Endodermal cell (in vitro differentiated cells): ENCODE measurements at places on chromosomes 11 and 22.

DNA sequence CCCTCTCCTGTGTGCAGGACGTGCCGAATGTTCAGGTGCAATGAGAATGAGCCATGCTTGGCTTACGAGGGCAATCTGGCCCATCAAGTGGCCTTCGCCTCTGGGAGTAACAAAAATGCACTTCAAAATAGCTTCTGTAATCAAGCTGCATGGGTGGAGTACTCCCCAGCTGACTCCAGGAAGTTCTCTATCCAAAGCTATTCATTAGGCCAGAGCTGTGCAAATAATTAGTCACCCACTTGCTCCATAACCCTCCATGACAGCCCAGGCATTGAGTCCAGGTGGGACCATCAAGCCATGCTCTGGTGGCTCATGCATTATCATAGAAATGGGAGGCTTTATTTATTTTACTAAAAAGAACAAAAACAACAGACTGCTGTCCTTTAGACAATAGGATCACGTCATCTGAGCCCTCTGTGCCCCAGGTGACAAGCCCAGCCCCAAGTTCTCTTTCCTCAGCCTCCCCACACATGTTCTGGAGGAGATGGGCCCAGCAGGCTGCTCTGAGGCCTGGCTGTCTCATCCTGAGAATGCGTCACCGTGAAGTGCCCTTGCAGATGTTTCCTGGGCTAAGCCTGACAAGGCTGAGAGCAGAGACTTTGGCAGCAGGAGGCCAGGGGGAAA, 244.7 kb downstream of the ETS1 start:
- peak; percentile 73 for DNase-seq

DNA sequence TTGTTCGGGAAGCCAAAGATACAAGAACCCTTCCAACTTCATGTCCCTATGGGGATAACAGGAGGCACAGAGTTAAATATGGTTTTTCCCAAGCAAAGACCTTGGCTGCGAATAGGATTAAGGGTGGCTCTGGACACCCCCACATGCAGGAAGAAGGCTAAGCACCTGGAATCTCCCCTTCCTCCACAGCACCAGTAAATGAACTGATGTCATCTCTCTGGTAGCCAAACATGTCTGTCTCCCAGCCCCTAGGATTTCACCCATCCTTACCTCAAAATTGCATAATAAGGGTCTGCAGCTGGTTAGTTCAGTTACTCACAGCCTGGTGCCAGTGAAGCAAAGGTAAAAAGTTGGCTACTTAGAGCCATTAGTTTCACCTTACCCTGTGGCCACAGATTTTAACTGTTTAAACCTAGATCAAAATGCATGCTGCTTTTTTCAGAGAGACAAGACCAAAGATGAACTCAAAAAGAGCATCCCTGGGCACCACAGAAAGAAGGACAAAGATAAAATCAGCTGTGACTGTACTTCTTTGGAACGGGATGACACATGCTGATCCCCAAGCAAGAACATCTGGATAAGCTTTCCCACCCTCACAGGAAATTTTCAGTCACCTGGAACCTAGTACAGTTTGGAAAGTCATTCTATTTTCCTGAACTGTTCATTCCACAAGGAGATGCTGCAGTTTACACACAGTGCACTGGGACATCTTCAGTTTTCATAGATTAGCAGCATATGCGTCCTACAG, 77.2 kb upstream of the AKIP1 start:
- peak; percentile 70 for DNase-seq

GRCh38 chr11:28596816-28597215, 488.6 kb downstream of the METTL15 start:
- no peak for DNase-seq

- no peak for DNase-seq
Measured at GRCh38 chr11:73465023-73465675, 89.0 kb downstream of the RELT start.

DNA sequence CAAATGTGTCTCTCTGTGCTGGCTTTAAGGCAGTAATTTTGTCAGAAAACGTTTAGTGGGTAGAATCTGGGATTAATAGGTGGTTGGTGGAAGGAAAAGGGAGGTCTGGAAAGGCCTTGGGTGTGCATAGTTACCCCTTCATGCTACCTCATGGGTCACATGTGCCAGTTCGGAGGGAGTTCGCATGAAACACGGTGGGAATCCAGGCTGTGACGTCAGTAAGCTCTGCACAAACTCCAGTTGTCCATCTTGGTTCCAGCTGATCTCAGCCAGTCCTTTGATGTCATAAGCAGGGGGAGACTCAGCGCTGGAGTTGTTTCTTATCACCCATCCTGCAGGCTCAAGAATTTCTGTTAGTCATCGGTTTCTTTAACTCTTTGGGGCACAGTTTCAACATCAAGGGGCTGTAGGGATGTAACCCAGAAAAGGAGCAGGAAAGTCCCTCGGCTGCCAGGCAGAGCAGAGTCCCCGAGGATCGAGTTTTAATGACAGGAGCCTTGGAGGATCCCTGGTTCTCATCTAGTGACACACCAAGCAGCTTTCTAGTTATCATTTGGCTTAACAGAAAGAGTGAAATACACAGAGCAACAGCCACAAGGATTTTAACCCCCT, 28.9 kb downstream of the MOV10L1 start:
- DNase-seq: no peak

GRCh38 chr22:39214383-39215069, 30.3 kb downstream of the PDGFB start:
- DNase-seq: peak; percentile 82

DNA sequence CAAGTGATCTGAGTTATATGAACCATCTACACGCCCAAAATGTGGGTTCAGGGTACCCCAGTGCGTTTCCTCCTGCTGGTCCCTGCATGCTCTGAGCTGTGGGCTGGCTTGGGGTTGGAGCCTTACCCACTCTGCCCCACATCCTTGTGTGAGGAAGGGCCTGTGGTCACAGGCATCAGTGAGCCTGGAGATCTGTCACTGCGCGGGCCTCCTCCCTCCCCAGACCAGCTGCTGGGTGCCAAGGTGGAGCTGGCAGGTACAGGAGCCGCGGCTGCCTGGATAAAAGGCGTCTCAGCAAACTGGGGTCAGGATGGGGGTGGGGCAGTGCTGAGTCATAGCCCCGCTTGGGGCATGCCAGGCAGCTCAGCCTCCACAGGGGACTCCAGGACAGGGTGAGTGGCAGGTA, 17.9 kb downstream of the GNAZ start:
- DNase-seq: peak; percentile 76

DNA sequence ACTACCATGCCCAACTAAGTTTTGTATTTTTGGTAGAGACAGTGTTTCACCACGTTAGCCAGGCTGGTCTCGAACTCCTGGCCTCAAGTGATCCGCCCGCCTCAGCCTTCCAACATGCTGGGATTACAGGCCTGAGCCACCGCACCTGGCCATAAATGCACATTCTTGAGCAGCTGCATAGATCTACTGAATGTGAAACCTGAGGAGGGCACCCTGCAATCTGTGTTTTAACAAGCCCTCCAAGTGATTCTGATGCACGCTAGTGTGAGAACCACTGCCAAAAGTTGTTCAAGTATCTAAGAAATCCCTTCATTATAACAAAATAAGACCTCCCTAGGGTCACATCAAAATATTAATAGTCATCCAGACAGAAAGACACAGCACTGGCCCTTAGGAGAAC, 89.3 kb downstream of the RDX start:
- DNase-seq: no peak

DNA sequence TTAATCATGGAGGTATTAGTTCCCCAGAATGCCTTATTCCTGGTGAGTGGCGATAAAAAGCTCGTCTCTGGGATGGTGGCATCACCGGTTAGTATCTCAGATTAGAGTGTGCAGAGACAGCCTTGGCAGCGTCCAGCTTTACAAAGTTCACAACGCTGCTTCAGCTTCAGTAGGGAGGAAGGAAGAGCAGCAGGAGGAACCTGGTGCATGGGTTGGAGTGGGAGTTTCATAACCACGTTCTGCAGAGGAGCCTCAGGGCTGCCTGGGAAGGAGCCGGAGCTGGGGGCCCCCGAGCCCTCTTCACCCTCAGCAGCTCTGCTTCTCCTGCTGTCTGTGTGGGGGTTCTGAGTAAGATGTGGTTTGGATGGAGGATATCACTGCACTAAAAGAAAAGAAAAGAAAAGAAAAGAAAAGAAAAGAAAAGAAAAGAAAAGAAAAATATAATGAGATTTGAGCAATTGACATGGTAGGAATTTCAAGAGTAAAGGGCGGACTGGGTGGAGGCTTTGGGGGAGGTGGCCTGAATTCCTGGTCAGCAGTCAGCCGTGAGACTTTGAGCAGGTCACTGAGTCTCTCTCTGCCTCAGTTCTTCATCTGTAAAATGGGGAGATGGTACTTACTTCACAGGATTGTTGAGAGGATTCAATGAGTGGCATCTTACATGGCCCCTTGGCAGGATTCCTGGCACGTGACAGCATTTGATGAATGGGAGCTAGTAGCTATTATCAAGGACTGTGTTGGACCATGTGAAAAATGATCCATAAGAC, 6.5 kb downstream of the ASPHD2 start:
- no peak for DNase-seq
